Lung microvascular endothelial cell (primary cell): ENCODE measurements at places on chromosomes 6 and 20. TPM values are rescaled to one million over a fixed set of nuclear protein-coding genes. Genes with fewer than 3 reads are reported as not detected.

CST1 gene
- not detected in 2 replicates for total RNA-seq

DNA sequence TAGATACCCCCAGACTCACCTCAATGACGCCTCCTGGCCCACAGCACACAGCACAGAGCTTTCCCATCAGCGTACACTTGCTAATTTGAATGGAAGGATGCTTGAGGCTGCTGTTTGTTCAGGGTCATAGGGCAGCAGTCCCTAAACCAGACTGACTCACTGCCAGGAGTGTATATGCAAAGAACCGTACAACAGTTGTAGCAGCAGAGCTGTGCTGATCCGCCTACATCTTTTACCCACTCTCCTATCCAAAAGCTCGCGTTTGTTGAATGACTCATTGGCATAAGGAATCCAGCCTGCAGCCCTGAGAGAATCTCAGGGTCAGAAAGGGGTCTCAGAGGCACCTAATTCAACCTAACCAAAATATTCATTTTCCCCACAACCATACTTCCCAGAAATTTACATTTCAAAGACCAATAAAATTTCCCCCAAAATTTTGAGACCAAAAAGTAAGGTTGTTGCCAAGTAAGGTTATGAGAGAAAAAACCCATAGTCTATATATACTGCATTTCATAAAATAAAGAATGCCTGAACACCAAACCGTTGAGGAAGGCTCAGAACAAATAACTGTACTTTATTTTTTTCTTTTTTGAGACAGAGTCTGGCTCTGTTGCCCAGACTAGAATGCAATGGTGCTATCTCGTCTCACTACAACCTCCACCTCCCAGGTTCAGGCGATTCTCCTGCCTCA lies 35.3 kb upstream of the CCND3 start:
- peak; percentile 60 for DNase-seq

HLA-DQB2 gene
- total RNA-seq, result not detected in 2 replicates

GRCh38 chr6:81785377-81785776 lies 32.9 kb upstream of the TENT5A start:
- DNase-seq, result no peak

GRCh38 chr20:62056377-62056776 lies 9.3 kb downstream of the TAF4 start:
- DNase-seq, result no peak
